Central memory CD8-positive, alpha-beta T cell (primary cell): ENCODE measurements at places on chromosomes 6 and 20.

- no peak for DNase-seq
Measured at GRCh38 chr6:83153883-83154521, 39.1 kb downstream of the PGM3 start.

GRCh38 chr6:16535564-16535963, 225.7 kb downstream of the ATXN1 start:
- DNase-seq, result no peak

DNA sequence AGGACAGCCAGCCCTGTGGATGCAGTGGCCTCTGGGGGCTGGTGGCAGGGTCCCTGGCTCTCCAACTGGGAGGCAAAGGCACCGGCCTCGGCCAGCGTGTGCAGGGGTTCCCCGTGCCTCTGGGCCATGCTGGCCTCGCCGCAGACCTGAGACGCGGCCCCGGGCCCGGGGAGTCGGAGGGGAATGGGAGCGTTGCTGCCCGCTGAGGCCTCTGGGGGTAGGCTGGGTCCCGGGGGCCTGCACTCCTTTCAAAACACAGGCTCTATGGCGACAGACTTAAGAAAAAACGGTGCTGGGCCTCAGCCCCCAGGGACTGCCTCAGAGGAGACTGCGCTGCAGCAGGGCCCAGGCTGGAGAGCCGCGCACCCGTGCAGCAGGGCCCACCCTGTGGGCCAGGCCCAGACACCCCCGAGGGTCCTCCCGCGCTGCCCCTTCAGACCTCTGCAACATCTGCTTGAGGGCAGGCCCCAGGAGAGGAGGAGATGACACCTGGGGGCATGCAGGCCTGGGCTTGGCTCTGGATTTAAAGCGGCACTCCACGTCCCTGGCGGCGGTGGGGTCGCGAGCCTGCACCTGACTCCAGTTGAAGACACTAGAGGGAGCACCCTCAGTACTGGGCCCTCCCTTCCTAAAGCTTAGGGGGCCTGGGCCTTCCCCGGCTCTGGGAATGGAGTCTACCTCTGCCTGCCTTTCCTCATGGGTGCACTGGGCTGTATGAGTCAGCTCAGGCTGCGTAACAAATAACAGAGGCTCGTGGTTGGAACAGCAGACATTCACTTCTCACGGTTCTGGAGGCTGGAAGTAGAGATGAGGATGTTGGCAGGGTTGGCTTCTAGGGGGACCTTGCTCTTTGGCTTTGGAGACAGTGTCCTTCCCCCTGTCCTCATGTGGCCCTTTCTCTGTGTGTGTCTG, 117.4 kb upstream of the RPS6KA2 start:
- DNase-seq, result no peak

GRCh38 chr20:595330-596308, 14.5 kb downstream of the TCF15 start:
- DNase-seq, result no peak

DNA sequence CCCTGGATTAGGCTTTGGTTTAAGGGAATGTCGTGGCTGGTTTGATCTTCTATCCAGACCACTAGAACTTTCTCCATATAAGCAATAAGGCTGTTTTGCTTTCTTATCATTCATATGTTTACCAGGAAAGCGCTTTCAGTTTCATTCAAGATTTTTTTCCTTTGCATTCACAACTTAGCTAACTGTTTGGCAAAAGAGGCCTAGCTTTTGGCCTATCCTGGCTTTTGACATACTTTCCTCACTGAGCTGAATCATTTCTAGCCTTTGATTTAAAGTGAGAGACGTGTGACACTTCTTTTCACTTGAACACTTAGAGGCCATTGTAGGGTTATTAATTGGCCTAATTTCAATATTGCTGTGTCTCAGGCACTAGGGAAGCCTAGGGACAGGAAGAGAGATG, 1.7 kb upstream of the FAM50B start:
- no peak for DNase-seq

DNA sequence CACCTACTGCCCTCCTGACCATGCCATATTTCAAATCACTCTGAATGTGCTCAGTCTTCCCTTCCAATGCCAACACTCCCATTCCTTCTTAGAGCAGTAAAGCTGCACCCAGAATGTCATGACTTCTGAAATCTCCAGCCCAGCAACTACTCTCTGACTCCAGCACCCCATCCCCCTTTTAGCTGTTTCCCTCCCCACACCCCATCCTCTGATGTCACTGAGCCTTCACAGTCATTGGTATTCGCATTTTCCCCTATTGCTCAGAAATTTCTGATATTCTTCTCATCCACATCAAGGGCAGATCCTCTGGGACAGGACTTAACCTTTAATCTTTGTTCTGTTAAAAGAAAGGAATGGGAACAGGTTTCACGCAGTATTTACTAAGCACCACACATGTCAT, 67.1 kb upstream of the SLC4A11 start:
- no peak for DNase-seq
